ENCODE measurements at places on chromosomes 6 and 20.

DNA sequence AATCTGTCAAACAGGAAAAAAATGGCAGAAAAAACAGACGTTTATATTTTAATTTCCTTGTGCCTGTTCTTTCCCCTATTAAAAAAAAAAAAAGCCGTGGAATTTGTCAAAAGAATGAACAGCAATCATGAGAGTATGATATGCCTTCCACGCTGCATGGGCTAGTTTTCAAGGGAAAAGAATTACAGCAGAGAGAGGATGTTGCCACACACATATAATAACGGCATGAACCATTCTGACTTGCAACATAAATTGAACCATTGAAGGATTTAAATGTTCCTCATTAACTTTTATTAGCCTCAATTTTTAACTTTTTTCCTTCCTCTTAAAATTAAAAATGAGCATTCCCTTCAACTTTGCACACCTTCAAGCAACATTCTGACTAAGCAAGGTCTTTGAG, 301.8 kb downstream of the FOXC1 start:
- DNase-seq = no peak

GRCh38 chr20:37382482-37383120, 36.7 kb downstream of the SRC start:
- DNase-seq = no peak

GRCh38 chr6:51660767-51661166, 426.6 kb downstream of the PKHD1 start:
- DNase-seq = no peak

DNA sequence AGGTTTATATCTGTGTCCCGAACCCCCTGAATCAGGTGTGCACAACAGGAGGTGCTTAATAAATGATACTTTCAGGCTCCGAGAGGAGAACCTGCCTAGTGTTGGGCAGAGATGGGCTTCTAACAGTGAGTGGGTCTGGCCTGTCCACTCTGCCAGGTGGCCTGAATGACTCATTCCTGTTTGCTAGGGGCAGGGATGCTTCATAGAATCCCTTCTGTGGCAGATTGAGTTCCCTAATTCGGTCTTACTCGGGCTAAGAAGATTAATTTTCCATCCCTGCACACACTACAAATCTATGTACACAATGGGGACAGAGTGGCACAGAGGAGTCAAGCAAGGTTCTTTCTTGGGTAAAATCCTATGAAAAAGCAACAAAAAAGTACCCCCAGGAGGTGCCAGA, 19.8 kb downstream of the SDC4 start:
- no peak for DNase-seq

GRCh38 chr20:35610833-35611427, 4.7 kb upstream of the SPAG4 start:
- DNase-seq = no peak

GRCh38 chr6:157647261-157647915, 175.7 kb upstream of the SNX9 start:
- DNase-seq = no peak

GRCh38 chr20:24109537-24109936, 121.0 kb upstream of the GGTLC1 start:
- DNase-seq = no peak

DNA sequence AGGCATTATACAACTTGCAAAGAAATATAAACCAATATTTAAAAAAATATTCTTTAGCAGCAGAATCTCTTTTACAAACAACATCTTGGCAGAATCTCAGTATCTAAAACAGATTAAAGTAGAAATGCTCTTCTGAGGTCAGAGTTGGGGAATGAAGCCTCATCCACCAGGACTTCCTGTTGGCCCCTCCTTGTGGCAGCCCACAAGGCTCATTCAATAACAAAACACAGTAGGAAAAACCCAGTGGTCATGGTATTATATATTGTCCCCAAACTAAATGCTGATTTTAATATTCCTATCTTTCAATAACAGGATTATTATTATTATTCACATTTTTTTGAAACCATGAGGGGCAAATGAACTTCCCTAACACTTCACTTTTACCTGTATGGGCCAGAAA, 368.6 kb downstream of the BTBD9 start:
- no peak for DNase-seq

DNA sequence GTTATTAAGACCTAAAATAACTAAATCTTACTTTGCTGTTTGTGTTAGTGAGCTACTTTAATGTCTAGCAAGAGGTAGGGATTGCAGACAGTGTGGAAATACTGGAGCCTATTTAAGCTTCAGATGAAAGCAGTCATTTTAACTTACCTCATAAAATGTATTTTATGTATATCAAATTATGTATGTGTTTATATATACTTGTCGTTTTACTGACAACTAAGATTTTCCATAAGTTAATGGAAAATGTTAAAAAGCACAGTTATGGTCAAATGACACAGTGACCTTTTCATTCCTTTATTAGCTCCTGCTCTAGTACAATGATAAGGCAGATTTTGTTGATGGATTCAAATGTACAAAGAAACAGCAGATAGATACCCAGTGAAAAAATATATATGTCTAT, 34.6 kb downstream of the QKI start:
- DNase-seq = no peak

GRCh38 chr6:157652601-157653363, 170.3 kb upstream of the SNX9 start:
- no peak for DNase-seq

GRCh38 chr6:84027340-84028181, 6.0 kb upstream of the MRAP2 start:
- no peak for DNase-seq

GRCh38 chr6:38287487-38287886, 352.2 kb downstream of the BTBD9 start:
- DNase-seq = no peak

- DNase-seq = peak; percentile 0
Observed at GRCh38 chr6:56101141-56101553, 146.2 kb downstream of the COL21A1 start.

DNA sequence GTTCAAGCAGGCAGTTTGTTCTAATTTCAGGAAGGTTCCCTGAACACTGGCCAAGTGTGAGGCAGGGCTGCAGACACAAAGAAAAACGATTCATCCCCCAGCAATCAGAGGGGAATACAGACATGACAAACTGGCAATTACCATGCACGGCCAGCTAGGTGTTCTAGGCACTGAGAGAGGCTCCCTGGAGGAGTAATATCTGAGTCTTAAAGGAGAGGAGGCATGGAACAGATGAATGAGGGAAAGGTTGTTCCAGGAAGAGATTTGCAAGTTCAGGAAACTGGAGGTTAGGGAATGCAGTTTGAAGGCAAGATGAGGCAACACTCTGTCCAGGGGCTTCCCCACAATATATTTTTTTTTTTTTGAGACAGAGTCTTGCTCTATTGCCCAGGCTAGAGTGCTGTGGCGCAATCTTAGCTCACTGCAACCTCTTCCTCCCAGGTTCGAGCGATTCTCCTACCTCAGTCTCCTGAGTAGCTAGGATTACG, 11.1 kb downstream of the RRAGD start:
- DNase-seq = no peak

- DNase-seq = no peak
Observed at GRCh38 chr6:56766806-56767178, 124.1 kb upstream of the DST start.

DNA sequence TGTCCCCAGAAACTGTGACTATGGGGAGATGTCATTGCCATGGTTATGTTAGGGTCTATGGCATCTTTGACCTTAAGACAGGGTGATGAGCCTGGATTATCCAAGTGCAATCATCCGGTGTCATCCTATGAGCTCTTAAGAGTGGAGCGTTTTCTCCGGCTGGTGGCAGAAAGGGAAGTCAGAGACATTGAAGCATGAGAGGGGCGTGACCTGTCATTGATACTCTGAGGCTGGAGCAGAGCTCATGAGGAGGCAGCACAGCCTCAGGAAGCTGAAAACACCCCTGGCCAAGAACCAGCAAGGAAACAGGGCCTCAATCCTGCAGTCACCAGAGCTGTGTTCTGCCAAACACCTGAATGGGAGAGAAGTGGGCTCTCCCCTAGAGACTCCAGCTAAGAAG, 59.6 kb downstream of the ANKRD60 start:
- DNase-seq = no peak

GRCh38 chr6:29764422-29765196, 41.4 kb downstream of the HLA-F start:
- DNase-seq = no peak

- no peak for DNase-seq
Observed at GRCh38 chr6:151186306-151186705, 53.5 kb upstream of the AKAP12 start.

DNA sequence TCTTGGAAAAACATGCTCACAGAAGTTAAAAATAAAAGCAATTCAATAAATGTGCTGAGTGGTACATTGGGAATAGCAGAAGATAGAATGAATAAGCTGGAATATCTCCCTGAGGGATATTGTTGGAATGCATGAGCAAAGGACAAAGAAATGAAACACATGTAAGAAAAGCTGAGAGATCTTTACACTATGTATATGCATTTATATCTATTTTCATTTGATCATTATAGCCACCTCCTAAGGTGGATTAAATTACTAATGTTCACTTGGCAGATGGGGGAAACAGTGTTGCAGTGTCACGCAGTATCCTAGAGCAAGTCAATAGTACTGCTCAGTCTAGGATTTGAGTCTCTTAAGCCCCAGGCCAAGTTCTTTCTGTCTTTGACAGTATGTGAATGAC, 542.0 kb upstream of the MARCKS start:
- DNase-seq = no peak

DNA sequence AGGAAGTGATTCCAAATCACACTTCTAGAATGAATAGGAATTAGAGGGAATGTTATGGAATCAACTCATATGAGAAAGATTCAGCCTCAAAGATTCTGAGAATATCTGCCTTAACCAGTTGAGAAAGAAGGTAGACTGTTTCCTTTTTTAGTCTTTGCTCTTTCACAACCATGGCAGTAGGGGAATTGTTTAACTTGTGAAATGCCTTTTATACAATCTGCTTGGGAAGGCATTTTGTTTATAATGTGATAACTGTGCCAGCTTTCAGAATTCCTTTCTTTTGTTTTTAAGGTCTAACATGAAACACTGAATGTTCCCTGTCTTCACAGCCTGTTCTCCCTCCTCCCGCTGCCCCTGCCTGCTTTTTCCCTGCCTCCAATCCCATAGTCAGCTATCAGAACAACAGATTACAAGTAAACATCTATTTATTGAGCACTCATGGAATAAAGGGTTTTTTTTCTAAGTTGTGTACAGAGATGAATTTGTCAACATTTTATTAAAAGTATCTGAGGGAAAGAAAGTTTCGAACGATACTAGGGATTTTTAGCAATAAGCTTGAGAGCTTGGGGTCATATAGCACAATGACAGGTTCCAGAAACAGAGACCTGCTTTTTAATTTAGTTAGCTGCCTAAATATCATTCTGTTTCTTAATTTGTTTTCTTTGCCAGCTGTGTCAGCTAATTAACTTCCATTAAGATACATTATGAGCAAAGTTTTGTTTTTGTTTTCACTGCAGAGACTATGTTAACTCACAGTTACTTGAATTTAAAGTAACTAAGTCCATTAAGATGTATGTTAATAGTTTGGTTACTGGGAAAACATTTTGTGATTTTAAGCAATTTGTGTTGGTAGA, 28.3 kb upstream of the FBXO30 start:
- DNase-seq = no peak

GRCh38 chr6:30097902-30098768, 14.8 kb downstream of the TRIM31 start:
- no peak for DNase-seq

DNA sequence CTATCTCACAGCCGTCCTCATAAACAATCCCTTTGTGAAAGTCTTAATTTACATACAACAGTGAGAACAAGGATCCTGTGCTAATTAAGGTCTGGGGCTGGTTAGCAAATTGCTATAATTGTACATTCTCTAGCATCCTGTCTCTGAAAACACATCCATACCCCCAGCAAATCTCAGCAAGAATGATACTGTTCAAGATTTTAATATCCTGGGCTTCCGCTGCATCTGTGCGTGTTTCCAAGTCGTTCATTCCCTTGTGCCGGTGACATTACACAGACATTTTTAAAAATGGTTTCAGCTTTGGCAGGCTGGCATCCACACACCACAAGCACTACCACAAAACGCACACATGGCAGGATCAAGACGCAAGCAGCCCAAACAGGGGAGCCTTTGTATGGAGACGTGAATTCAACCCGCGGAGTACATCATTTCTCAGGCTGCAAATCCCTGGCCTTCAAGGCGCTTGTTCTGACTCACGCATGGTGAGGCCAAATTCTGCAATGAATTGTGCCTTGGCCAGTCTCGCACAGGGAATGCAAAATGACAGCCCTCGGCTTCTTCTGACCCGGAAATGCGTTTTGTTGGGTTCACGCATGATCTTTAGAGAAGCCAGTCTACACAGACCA, 20.3 kb downstream of the ZMYND8 start:
- DNase-seq = no peak

DNA sequence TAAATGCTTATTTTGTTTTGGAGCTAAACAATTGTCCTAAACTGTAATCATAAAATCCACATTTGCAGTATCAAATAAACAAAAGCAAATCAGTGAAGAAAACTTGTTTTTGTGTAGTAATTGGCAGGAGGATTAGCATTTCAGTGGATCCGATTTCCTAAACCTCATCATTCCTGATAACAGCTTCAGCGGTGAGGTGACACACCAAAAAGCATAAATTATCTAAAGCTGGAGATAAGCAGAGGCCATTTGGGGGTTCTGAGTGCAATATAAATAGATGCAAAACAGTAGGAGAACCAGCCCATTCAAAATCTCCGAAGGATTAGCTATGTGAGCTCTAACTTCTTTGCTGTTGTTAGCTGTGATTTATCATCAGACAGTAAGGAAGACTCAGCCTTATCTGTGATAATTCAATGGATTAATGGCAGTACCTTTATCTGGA, 235.8 kb downstream of the EPHA7 start:
- no peak for DNase-seq

DNA sequence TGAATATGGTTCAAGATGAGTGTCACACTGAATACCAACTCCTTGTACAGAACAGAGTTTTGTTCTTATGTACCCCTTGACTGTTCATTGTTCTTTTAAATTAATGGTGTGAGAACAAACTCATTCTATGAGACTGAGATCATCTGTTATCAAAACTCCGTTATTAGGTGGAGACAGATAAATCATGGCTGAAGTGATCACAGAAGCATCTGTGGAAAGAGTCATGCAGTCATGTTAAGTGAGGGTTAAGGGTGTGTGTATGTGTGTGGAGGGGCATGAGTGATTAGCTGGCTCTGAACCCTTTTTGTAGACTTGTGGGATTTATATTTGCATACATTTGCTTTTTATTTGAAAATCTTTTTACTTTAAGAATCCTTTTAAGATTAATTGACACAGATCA, 24.7 kb downstream of the ADGRG6 start:
- no peak for DNase-seq

- DNase-seq = no peak
Observed at GRCh38 chr20:6178537-6178936, 55.7 kb upstream of the FERMT1 start.

- DNase-seq = peak; percentile 19
Observed at GRCh38 chr6:139881728-139882211, 507.3 kb upstream of the CITED2 start.
